ENCODE measurements at places on chromosomes 5 and 9.
A peak's percentile ranks its signal among the peaks of the same experiment; 100 is the strongest.

DNA sequence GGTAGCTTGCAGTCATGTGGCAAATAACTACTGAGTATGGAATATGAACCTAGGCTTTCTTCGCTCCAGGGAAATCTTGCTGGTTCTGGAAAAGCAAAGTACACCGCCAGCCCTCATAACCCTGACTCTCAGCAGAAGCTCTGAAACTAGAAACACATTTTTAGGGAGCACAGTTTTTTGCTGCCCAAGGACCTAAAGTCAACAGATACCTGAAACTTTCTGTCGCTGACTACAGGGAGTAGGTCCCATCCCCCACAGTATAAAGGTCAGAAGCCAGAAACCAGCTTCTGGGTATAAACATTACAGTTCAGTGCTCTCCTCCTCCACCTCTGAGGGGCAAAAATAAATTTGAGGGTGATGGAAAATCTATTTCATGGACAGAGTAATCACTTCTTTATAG lies 3.0 kb downstream of the ATOX1 start:
- no peak for DNase-seq

- no peak for DNase-seq
These were observed 41.6 kb upstream of the TLR4 start for GRCh38 chr9:117662651-117663050.

- DNase-seq: no peak
These were observed 75.4 kb upstream of the LRRTM2 start for GRCh38 chr5:138950421-138951031.

- DNase-seq: no peak
These were observed 246.9 kb downstream of the TLR4 start for GRCh38 chr9:117951127-117951526.

GRCh38 chr9:125472926-125473701 lies 211.5 kb downstream of the GAPVD1 start:
- no peak for DNase-seq

DNA sequence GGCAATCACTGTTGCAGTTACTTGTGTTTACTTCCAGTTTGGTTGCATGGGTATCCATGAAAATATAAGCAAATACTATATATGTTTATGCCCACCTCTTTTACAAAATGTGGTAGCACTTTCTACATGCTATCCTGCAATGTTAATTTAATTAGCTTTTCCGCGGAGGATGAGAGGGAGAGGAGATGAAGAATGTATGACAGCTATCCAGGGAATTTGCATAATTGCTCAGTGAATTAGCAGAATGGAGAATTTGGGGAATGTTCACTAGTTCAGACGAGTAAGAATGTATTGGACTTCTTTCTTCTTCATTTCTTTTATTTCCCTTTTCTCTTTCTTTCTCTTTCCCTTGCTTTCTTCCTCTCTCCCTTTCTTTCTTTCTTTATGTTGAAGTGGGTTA lies 140.7 kb upstream of the SLC28A3 start:
- no peak for DNase-seq

GRCh38 chr5:168591302-168592013 lies 12.3 kb upstream of the PANK3 start:
- DNase-seq: no peak

DNA sequence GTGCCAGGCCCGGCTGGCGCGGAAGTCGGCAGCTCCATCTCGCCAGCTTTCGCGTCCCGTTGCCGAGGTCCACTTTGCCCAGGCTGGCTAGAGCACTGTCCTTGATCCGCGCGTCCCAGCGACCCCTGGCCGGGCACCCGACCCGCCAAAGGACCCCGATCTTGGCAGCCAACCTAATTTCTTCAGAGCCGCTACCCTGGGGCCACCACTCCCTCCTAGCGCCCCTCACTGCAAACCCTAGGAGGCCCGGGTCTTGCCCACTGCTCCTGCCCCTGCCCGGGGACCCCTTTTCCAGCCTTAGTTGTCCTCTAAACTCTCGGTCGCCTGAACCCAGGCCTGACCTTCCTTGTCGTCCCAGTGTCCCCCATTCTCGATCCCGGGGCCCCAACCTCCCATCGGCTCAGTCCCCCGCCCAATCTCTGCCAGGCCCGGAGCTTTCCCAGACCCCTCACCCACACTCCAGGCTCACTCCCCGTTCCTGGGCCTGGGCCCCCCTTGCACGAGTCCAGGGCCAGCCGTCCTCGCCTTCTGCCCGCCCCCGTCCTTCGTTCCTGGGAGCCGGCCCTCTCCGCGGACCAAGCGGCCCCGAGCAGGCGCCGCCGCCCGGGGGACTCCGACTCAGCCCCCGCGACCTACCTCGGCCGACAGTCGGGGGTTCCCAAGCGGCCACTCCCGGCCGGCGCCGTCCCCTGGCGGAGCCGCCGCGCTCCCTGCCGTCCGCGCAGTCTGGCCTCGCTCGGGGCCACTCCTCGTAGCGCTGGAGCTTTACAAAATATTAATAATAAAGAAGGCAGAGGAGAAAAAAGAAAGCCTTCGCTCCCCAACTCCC lies 701 bp upstream of the LMX1B start:
- DNase-seq: no peak

DNA sequence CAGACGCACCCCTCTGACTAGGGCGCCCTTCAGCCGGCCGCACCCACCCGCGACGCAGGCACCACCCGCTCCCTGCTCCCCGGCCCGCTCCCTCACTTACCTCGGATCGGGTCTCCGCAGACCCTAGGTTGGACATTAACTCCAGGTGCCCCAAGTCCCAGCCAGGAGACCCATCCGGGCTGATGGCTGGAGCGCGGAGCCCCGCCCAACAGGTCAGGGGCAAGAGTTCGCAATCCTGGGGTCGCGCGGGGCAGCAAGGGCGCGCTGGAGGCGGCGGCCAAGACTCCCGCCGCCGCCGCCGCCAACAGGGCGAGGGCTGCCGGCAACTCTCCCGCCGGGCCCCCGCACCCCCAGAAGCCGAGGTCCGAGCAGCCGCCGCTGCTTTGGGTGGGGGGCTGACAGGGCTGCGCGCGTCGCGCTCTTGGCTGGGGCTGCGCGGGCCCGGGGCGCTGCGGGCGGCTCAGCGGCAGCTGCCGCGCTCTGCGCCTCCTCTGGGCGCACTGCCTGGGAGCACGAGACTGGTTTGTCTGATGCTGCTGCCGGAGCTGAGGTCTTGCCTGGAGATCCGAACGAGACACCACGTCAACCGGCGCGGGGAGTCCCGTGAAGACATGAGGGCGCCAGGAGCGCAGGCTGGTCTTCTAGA lies at the start of gene GDNF:
Gene GDNF, minus strand, starts transcription at position 635 of the 646 bp plus-strand sequence. CDS start 5,245 bp downstream, outside the sequence.
- DNase-seq: no peak

DNA sequence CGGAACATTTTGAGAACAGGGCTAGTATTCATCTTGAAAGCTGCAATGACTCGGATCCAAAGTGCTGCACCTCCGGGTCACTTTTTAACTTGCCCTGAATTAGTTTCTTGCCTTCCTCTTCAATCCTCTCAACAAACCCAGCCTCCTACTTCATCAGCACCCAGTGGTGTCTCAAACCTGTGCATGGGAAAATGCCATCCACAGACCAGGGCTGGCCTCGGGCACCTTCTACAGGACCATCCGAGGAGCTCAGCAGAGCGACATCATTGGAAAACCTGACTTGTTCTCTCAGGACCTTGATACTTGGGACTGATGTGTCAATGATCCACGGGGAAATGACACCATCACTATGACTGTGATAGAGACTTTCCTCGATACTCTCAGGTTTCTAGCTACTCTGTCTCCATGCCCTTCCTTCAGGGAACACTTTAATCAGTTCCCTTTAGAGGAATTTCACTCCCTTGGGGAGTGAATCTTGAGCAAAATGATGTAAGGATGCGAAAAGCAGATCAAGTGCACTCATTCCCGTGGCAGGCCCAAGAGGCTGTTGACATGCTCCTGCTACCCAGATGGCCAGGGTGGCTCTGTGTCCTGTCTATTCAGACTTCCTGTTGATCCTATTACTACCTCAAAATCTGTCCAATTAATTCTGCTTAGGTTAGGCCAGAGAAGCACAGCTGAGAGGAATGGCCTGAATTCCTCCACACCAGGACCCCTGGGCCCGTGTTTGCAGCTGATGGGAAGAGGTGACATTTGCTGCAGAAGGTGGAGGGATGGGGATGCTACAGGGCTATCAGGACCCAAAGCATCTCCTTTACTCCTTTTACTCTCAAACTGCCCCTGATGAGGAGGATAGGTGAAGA lies 96.5 kb upstream of the SLC25A48 start:
- no peak for DNase-seq

GRCh38 chr5:149585910-149586309 lies 4.6 kb downstream of the ARHGEF37 start:
- no peak for DNase-seq

GRCh38 chr5:142957528-142957927 lies 187.4 kb downstream of the ARHGAP26 start:
- DNase-seq: no peak

GRCh38 chr9:14068690-14069089 lies 245.3 kb downstream of the NFIB start:
- DNase-seq: no peak

DNA sequence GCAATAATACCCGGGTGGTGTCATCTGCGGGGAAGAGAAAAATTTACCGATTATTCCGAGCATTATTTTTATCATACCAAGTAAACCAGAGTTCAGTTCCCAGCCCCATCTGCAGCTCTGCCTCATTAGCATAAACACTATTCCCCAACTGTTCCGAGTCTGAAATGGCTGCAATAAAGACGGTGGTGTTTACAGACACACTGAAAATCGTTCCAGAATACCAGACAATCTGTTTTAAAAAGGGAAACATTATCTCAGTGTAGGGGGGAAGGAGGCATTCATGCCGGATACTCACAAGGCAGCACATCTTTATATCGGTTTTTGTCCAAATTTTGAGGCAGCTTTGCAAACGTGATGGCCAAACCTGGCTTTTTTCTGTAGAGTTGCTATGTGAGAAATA lies 70.3 kb upstream of the EPB41L4B start:
- DNase-seq: no peak

DNA sequence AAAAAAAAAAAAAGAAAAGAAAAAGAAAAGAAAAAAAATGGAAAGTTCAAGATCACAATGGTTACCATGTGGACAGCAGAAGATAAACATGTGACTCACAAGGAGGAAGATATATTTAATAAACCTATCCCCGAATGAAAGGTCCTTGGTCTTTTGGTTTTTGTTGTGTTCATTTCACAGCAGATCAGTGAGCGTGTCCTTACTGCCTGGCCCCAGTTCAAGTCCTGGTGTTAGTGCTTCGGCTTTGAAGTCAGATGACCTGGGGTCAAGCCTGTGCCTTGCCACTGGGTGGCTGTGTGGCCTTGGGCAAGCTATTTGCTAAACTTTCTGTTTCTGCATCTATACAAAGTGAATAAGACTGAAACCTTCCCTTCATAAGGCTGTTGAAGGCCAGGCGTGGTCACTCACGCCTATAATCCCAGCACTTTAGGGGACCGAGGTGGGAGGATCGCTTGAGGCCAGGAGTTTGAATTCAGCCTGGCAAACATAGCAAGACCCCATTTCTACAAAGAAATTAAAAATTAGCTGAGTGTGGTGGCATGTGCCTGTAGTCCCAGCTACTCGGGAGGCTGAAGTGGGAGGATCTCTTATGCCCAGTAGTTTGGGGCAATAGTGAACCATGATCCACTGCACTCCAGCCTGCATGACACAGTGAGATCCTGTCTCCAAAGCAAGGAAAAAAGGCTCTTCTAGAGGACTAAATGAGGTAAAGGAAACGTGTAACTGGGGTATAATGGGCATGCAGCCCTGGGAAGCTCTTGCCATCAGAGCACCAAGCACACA lies 94.5 kb upstream of the SPATA31D4 start:
- DNase-seq: no peak

DNA sequence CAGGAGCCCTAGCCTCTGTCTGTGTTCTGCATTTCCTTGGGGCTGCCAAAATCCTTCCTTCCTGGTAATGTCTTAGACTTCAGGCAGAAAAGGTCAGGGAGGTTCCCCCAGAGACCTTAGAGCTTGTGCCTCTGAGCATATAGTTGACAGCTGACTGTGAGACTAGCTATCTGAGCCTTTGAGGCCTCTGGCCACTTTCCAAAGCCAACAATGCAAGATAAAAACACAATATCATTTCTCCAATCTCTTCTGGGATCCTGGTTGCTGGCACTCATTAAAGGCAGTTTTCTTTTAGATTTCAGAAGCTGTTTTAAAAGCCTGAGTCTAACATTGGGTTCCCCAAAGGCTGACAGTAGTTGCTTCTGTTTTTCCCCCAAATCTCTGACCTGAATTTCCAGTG lies 13.2 kb upstream of the GLRA1 start:
- no peak for DNase-seq

DNA sequence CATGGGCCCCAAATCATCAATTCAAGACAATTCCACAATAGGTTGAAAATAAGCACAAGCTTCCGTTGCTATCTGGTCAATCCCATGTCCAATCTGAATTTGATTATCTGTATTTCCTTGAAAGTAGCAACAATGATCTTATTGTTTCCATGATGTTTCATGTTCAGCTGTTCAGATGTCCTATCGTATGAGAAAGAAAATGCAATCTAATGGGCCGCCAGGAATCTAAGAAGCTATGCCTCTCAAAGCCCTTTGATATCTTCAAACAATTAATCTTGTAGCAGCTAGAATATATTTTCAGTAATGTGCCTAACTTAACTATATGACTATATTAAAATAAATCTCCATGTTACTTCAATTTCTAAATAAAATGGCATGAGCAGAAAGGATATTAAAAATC lies 32.1 kb upstream of the ALDOB start:
- DNase-seq: no peak

- DNase-seq: peak; percentile 60
These were observed at the start of gene ANKS6 for GRCh38 chr9:98796364-98797101. TSS of gene ANKS6 (minus strand) at chr9:98796555. CDS start at chr9:98796491, 64 bp downstream.

DNA sequence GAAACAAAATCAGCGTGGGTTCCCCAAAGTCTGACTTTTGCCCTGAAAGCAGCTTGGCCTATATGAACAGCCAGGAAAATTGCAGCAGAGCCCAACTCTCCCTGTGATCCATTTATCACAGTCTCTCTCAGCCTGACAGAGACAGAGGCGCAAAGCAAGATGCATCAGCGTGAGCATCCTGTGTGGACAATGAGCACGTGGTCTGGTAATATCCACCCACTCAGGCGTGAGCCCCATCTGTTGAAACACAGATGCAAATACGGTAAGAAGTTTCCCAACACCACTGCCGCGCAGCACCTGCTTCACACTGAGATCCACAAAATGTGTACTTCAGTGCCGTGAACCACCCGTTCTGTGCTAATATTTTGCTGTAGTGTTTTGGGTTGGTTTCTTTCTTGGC lies 114.6 kb downstream of the MRPL36 start:
- DNase-seq: no peak

GRCh38 chr9:137305060-137305797 lies 3.2 kb upstream of the NRARP start:
- DNase-seq: peak; percentile 23

GRCh38 chr5:1125030-1125357 lies 13.1 kb upstream of the SLC12A7 start:
- no peak for DNase-seq

All from stimulated activated CD8-positive, alpha-beta memory T cell treated with anti-CD3 and anti-CD28 coated beads, Interleukin-4, amount 100 ng/mL, for 4 hours (primary cell).